ENCODE measurements at places on chromosomes 7 and 10. TPM values are rescaled to one million over a fixed set of nuclear protein-coding genes. Genes with fewer than 3 reads are reported as not detected.

CNTNAP2 gene
- total RNA-seq, result not detected

OLAH gene
- total RNA-seq, result not detected

PRKAR2B gene
- total RNA-seq, result 407 TPM

OR6V1 gene
- total RNA-seq, result not detected

HOXA11 gene
- 1.9 TPM for total RNA-seq
